Activated effector memory CD4-positive, alpha-beta T cell treated with Interleukin-2 at 50 U/mL for 16 hours (primary cell): ENCODE measurements at places on chromosomes 7 and 10.

DNA sequence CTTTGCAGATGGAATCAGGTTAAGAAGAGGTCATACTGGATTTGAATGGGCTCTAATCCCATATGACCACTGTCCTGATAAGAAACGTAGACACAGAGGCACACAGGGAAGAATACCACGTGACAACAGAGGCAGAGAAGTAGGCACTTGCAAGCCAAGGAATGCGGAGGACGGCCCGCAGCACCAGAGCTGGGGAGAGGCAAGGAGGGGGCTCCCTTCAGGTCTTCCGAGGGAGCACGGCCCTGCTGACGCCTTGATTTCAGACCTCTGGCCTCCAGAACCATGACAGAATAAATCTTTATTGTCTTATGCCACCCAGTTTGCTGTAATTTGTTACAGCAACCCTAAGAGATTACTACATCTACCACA lies 44.7 kb upstream of the TMEM213 start:
- DNase-seq, result no peak

- DNase-seq, result no peak
Observed at GRCh38 chr10:89540420-89540949, 5.1 kb upstream of the SLC16A12 start.

- DNase-seq, result no peak
Observed at GRCh38 chr10:78868861-78869260, 199.9 kb upstream of the ZMIZ1 start.

- no peak for DNase-seq
Observed at GRCh38 chr7:29815181-29816105, 9.1 kb downstream of the WIPF3 start.

DNA sequence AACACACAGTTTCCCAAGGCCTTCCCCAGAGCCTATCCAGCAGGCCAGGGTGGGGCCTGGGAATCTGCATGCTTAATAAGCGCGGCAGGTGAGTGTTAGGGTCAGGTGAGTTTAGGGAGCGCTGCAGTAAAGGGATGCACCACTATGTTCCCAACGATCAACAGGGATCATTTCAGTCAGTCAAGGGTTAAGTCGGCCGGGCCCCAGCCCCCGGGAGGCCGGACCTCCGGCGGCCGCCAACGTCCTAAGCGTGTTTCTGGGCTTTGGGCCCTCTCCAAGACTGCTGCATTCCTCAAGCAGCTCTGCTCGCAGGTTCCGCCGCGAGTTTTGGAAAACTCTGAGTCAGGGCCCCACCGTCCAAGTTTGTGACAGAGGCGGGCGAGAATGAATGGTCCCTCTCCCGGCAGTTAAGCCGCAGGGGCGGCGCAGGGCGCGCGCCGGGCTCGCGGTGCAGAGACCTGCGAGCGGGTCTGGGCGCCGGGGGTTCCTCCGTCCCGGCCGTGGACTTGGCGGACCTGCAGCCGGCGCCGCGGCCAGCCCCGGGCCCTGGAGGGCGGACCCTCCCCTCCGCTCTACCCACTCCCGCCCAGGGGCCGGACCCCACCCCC lies 81.6 kb downstream of the ARHGAP22 start:
- DNase-seq, result no peak

DNA sequence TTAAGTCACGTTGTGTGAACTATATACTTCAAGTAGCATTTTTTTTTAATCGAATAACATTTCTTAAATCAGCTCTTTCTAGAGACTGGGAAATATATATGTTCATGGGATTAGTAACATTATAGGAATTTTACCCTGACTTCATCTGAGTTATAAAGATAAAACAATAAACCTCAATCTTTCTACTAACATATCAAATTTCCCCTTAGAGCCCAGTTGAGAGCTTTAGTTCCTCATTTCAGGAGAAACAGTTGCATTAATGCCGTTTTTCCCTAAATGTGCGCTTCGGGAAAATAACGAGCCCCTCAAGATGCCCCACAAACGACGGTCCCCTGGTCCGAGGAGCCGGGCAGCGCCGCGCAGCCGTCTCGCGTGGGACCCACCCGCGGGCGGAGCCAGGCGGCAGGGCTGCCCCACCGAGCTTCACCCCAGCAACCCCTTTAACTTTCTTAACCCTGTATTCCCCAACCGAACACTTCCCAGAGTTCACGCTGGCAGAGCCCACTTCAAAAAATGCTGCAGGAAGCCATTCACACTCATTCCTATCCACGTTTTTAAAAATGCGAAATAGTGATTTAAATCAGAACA lies 152.5 kb upstream of the YAE1 start:
- no peak for DNase-seq

- no peak for DNase-seq
Observed at GRCh38 chr7:70033226-70033625, 435.0 kb downstream of the AUTS2 start.

GRCh38 chr7:72622532-72622931 lies 205.5 kb downstream of the TYW1B start:
- no peak for DNase-seq

DNA sequence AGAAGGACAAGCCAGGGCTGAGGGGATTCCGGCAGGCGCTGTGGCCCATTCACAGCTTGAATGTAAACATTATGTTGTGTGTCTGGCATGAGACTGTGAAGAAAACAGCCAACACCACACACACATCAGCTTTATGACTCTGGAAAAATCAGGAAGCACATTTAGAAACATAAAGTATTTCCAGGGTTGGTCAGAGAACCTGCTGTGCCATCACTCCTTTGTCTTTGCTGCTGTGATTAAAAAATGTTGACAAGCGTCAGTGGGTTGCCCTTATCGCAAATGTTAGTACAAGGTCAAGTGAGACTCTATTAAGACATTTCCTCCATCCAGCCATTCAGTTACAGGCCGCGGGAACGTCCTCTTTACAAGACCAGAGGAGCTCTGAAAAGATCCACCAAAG lies 95.4 kb downstream of the TAX1BP1 start:
- DNase-seq, result no peak

GRCh38 chr7:22477876-22478450 lies 22.0 kb downstream of the STEAP1B start:
- no peak for DNase-seq

DNA sequence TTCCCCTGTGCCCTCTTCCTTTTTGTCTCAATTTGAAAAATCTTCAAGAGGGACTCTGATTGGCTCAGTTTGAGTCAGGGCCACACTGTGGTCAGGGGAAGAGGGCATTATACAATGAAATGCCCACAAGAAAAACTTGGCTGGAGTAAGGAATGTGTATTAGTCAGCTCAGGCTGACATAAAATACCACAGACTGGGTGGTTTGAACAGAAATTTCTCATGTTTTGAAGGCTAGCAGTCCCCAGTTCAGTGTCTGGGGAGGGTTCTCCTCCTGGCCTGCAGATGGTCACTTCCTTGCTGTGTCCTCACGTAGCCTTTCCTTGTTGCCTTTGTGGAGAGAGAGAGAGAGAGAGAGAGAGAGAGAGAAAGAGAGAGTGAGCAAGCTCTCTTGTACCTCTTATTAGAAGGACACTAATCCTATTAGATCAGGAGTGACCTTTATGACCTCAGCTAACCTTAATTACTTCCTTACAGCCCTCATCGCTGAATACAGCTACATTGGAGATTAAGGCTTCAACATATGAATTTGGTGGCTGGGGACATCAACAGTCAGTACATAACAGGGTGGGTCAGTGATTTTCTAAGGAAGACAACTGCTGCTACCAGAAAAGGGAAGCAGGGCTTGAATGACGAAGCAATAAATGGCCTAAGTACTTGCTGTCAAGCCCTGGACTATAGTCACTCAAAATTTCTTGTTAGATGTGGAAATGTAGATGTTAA lies 25.8 kb upstream of the FAM13C start:
- no peak for DNase-seq

GRCh38 chr10:78619896-78620295 lies 448.9 kb upstream of the ZMIZ1 start:
- DNase-seq, result no peak

GRCh38 chr7:130113887-130114286 lies 43.6 kb downstream of the KLHDC10 start:
- DNase-seq, result no peak

- DNase-seq, result no peak
Observed at GRCh38 chr10:3969876-3970666, 185.1 kb upstream of the KLF6 start.

GRCh38 chr10:27745732-27746396 lies at the start of gene MKX:
Gene MKX (minus strand): TSS chr10:27745819. CDS start chr10:27743415, 2,404 bp downstream.
- DNase-seq, result no peak

- DNase-seq, result no peak
Observed at GRCh38 chr10:26274391-26274790, 57.8 kb downstream of the GAD2 start.

DNA sequence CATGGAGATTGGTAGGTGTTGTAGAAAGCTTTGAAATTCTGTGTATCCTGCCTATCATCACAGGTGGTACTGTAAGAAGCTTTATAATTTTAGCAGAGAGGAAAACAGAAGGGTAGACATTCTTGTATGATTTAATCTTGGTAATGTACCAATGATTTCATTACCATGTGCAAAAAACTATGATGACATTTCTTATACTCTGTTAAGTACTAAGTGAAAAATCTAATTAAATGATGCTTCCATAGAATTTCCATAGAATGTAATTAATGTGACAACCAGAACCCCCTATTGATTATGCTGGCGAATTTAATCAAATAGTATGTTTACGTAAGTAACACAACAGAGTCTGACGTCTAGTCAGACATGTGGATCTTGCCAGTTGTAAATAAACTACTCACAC lies 16.0 kb upstream of the RHOBTB1 start:
- no peak for DNase-seq

DNA sequence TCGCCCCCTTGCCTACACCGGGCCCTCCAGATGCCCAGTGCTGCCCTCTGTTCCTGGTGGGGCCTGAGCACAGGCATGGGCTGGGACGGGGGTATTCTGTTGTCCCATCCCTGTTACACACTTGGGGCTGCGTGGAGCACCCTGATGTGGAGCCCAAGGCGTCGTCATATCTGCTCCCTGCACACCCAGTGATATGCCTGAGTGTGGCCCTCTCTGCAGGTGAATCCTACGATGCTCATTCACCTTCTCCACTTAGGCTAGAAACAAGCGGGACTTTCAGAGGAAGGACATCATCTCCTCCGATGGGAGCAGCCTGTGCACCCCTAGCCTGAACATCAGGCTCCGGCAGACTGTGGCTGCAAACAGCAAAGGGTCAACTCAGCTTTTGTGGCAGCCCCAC lies 91.0 kb upstream of the NPTX2 start:
- DNase-seq, result no peak

DNA sequence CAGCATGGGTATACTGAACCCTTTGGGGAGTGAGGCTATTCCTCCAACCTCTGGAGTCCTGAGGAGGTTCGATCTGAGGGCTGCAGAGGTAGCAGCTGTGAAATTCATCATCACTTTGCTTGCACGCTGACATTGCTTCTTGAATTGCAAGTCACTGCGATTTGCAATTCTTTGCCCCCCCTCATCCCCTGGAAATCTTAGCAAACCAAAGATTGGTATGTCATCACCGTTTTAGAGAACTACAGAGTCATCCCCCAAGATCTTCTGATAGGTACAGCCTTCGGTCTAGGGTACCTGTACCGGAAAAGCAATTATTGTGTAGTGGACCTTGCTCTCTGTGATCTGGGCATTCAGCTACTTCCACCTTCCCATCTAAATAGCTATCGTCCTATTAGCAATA lies 192.6 kb downstream of the KLF6 start:
- DNase-seq, result no peak

GRCh38 chr7:138663725-138664710 lies 37.1 kb downstream of the SVOPL start:
- no peak for DNase-seq
